ENCODE measurements at places on chromosomes 4 and X.

DNA sequence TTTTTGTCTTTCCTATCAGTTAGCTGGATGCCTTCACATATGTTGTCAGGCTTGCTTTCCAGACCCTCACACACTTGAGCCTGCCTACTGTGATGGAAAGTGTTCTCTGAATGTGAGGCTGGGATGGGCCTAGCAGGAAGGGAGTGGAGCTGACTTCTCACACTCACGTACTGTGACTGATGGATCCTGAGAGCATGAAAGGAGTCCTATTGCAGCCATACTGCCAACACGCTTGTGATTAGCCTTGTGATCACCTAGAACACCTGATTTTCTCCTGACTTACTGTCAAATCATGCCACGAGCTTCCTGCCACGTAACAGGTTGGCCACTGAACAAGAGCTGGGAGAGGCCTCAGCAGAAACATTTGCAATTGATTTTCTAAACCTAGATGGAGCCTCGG, 49.9 kb downstream of the ACOX3 start:
- DNase-seq: no peak

- DNase-seq: no peak
Measured at GRCh38 chr4:186703510-186703909, 20.1 kb downstream of the FAT1 start.

DNA sequence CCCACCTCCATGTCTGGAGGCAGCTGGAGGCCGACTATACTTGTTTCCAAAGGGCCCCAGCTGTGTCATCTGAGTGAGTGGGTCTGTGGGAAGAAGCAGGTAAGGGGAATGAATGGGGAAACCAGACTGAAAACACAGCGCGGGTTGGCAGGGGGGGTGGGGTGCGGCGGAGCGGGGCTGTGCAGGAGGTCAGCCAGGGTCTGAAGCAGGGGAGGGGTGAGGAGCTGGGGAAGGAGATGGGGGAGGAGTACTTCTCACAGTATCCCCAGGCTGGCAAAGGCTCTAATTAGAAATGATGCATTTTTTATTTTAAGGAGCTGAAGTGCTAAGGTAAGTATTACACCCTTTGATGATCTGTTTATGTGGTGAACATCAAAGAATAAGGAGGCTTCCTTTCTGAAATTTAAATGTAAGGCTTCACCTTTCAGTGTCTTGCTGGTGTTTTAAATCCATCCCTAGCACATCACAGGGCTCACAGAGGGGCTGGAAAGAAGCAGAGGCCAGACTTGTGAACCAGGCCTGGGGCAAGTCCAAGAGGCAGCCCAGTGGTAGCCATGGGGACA, 37.5 kb downstream of the SMIM20 start:
- DNase-seq: no peak

DNA sequence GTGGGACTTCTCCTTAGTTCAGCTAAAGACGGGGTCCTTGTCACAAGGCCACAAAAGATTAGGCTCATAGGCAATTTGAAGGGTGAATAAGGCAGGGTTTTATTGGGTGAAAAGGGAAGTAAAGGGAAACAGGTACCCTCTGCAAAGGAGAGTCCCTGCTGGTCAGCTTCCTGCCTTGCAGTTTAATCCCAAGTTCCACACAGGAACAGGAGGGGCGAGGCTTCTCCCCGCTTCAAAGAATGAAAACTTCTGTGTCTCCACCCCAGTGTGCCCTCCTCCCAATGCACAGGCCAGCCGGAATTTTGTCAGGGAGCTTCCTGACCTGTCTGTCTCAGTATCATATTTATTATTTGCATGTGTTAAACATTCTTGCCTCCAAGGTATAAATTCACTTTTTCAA, 37.1 kb downstream of the ITM2A start:
- DNase-seq: no peak

GRCh38 chrX:19852014-19853005, 35.1 kb downstream of the SH3KBP1 start:
- DNase-seq: no peak

GRCh38 chr4:113733685-113734084, 27.9 kb downstream of the CAMK2D start:
- no peak for DNase-seq

DNA sequence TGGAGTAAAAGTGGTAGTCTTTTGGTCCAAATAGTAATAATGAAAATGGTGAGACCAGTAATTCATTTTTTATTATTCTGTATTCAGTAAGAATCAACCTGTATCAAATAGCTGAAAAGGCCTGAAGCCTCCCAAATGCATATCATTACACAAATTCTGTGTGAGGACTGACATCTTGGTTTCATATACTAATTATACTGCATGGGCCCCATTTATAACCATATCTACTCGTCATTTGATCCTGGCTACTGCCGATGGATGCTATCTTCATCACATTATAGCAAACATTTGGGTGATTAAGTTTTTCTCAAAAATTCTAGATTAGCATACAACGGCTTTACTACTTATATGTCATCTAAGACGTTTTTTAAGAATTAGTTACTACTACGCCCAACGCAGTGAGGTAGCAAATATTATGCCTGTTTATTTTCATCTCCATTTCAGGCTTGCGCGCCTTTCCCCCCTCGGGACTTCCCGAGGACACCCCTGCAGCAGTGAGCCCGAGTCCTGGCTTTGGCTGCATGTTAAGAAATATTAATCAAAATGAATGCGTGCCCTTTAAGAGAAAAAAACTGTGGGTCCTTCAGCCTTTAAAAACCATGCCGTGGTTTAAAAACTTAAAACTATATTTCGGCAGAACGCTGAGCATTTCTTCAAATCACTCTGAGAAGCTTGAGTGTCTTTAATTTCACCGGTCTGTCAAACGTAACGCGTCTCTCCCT, 814 bp upstream of the MMAA start:
- no peak for DNase-seq

- no peak for DNase-seq
Measured at GRCh38 chrX:101265869-101266428, 25.2 kb downstream of the TAF7L start.
